Suppressor macrophage (primary cell): ENCODE measurements at places on chromosomes 1 and 21.

DNA sequence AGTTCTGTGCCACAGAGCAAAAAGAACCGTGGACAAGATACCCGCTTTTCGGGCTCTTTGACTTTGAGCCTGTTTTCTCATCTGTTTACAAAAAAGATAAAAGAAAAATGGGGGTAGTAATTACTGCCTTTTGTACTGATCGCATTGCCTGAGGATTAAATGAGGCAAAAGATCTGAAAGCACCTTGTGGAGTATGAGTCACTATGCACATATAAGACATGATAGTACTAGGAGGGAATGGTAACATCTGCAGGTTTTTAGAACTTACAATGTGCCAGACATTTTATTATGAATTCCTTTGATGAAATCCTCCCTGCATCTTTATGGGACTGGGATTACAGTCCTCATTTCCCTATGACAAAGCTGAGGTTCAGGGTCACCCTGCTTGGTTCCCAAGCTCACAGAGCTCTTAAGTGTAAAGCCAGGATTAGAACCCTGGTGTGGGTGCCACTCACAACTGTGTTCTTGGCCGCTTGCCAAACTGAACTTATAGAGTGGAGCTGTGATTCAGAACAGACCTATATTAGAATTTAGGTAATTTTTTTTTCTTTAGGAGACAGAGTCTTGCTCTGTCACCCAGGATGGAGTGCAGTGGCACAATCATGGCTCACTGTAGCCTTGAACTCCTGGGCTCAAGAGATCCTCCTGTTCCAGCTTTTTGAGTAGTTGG lies 1.8 kb downstream of the DISC1 start:
- DNase-seq = no peak

DNA sequence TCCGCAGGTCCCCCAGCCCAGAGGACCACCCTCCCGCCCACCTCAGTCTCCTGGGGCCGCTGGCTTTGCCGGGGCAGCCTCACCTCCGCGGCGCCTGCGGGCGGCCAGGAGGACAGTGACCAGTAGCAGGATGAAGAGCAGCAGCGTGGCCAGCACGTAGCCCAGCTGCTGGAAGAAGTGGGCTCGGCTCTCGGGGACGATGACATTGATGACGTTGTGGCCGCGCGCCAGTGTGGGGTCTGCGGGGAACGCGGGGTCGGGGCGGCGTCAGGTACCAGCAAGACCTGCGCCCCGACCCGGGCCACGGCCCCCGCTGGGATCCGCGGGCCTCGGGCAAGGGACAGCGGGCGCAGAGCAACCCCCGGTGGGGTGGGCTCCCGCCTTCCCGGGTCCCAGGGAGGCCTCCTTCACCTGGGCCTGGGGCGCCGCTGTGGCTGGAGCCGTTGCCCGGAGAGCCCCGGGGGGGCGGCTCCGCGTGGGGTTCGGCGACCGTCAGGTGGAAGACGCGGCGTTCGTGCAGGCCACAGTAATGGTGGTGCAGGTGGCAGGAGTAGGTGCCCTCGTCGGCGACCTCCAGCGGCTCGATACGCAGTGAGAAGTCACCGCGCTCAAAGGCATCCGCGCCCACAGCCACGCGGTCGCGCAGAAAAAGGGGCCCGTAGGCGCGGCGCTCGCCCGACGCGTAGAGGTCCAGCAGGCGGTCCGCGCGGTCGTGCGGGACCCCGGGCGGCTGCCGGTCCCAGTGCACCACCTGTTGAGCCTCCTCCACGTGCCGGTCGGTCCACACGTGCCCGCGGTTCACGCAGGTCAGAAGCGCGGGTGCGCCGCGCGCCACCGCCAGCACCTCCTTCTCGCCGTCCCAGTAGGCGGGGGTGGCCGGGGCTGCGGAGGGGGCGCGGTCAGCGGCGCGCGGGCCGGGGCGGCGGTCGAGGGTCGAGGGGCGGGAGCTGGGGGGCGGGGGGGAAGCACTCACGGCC lies 3.8 kb downstream of the MXRA8 start:
- no peak for DNase-seq

- DNase-seq = no peak
Measured at GRCh38 chr1:57214951-57215575, 208.8 kb downstream of the DAB1 start.

GRCh38 chr1:54645806-54646676 lies 4.5 kb downstream of the MROH7 start:
- no peak for DNase-seq

DNA sequence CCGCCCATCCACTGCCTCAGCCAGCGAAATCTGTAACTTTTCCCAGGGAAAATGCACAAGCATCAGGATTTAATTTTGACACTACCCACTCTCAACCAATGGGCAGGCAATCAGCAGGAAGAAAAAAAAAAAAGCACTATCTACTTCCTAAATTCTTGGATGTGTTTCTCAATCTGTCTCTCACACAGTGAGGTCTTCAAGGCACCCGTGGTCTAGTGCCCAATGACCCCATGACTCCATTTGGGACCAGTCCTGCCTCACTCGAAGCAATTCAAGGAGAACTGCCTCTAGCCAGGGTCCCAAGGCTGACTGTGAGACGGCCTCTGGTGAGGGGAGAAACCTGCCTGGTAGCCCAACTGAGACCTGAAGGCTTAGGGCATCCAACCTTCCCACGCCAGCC lies 35.9 kb downstream of the CSF1 start:
- DNase-seq = peak; percentile 14

DNA sequence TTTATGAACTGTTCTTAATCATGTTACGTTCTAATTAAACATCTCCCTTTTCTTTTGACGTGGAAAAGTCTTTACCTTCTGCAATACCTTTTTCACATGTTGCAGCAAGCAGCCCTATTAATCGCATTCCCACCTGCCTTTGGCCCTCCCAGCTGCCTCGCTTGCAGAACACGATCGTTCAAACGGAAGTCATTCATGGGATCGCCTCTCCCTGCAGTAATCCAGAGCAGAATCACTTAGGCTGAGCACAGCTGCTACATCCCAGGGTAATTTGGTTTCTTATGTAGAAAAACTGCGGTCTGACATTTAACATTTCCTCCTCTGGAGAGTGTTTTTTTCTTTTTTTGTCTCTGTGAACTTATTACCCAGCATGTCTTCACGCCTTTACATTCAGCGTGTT lies 206.3 kb downstream of the KIF26B start:
- DNase-seq = no peak

DNA sequence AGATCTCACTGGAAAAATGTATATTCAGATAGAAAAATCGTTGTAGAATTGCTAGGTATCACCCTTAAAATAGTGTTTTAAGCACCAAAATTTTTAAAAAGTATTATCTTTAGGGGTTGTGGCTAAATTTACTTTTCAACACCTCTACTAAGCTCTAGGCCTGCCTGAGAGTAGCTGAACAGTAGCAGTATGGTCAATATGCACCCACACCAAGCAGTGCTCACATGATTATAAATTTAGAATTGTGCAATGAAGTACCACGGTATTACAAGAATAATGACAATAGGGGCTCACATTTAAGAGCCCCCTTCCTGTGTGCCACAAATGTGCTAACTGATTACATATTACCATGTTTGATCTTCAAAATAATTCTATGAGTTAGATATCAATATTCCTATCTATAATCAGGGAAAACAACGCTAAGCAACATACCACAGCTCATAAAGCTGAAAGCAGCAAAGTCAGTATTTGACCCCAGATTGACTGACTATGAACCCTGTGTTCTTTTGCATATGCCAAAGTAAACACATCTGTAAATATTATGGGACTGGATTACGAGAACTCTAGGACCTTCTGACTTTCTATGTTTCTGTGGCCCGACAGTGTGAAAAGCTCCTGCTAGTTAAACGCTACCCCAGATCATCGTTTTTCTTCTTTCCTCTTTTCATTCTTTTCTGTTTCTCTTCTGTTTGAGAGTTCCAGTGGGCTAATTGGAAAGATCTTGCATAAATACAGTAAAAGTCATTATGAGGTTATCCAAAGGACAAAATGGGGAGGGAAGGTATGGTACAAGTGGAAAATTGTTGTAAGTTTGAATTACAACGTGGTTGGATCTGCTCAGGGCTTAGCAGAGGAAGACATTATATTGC lies 201.1 kb upstream of the C1orf87 start:
- no peak for DNase-seq

DNA sequence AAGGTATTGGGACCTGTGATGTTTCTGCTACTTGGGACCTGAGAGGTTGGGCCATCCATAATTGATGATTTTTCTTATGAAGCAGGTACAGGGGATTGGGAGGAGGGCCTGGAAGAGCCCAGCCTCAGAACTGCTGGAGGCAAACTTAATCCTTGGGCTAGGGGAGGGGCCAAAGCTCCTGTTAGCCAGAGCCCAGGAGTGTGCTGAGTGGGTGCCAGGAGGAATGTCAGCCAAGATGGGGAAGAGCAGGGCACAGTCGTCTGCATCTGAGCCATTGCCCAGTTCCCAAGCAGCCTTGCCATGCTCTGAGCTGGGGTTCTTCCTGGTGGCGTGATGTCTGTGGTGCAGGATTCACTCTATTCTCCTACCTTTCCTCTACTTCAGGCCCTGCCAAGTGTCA lies 5.8 kb downstream of the MAPKAPK2 start:
- DNase-seq = no peak

- DNase-seq = no peak
Measured at GRCh38 chr1:168512864-168513595, 30.8 kb downstream of the XCL2 start.

- no peak for DNase-seq
Measured at GRCh38 chr1:200958597-200958996, 63.9 kb downstream of the INAVA start.

- no peak for DNase-seq
Measured at GRCh38 chr1:198316546-198317100, 159.8 kb downstream of the NEK7 start.

DNA sequence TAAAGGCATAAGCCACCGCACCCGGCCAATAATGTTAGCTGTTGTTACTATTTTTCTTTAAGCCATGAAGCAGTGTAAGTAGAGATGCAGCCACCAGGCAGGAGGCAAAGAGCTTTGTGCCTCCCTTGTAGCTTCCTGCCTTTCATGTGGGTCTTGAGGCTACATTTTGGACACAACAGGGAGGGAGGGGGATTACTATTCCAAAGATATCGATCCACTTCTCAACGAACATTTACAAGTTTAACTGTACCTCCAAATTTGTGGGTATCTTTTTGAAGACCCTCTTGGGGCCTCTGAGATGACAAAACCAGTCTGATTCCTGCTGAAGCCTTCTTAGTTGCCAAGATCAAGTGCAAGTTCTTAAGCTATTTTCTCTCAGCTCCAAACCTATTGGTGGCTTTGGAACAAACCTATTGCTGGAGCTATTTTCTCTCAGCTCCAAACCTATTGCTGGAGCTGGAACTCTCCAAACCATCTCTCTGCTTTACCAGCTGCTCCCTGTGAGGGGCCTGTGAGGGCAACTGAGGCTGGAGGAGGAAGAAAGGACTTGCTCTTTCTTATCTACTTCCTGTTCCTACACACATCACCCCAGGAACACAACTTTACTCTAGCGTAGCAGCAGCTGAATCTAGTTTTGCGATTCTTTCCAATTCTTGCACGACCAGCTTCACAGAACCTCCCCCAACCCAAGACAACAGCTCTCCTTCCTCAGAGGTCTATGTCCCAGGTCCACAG lies 16.1 kb upstream of the RCAN3 start:
- no peak for DNase-seq

DNA sequence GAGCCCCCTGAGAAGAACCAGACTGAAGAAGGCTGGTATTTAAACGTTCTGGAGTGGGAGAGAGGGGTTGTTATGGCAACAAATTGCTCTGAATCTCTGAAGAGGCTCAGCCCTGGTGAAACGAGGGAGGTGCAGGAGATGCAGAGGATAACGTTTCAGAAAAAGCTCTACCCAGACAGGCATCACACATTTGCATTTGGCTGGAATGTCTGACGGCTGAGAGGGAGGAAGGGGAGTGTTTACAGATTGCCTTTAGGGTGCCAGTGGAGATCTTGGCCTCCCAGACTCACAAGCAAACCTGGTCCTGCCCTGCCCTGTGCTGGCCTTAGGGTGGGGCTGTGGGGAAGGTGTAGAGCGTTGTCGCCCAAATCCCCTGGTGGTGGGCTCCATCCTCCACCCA lies 169.0 kb upstream of the AJAP1 start:
- no peak for DNase-seq

DNA sequence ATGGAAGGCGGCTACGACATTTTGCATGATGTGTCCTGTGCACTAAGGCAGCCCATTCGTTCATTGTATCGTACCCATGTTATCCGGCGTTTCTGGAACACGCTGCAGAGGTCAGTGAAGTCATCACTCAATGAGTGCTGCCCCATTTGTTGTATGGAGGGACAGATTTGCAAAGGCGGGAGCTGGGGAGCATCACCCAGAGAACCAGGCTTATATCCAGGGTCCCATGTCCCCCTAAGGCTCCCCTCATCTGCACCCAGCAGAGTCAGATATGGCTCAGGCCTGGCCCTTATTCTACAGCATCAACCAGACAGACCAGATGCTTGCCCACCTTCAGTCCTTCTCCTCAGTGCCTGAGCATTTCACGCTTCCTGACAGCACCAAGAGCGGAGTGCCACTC lies 31.2 kb downstream of the SZT2 start:
- no peak for DNase-seq

GRCh38 chr1:180642781-180643180 lies 11.0 kb downstream of the XPR1 start:
- DNase-seq = no peak

GRCh38 chr1:1065265-1065939 lies 8.7 kb downstream of the RNF223 start:
- no peak for DNase-seq

DNA sequence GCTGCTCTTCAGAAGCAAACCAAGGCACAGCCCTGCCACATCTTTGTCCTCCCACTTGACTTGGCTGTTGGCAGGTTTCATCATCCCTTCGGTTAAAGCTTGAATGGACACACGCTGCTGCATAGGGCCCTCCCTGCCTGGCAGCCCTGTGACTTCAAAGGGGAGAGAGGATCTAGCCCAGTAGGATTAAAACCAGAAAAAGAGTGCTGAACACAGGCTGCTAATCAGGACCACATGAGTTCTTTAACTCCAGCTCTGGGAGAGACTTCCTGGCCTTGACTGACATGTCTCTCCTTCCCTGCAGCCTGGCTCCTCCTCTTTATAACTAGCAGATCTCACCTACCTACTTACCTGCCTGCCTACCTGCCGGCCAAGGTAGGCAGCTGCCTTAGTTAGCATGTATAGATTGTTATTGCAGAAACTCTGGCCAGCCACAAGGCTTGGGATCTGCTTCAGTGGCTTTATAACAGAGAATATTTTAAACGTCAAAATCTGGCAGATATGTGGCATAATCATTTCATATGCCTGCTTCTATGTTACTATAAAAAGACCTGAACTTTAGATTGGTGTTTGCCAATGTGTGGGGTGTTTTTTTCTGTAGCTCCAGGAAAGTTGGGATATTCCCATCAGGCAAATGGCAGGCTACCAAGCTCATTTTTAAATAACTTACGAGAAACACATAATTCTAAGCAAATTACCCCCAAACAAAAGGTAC lies 49.4 kb downstream of the ERG start:
- DNase-seq = peak; percentile 44

- no peak for DNase-seq
Measured at GRCh38 chr1:14875524-14876509, 277.3 kb downstream of the KAZN start.
